ENCODE measurements at places on chromosomes 7 and 10.

DNA sequence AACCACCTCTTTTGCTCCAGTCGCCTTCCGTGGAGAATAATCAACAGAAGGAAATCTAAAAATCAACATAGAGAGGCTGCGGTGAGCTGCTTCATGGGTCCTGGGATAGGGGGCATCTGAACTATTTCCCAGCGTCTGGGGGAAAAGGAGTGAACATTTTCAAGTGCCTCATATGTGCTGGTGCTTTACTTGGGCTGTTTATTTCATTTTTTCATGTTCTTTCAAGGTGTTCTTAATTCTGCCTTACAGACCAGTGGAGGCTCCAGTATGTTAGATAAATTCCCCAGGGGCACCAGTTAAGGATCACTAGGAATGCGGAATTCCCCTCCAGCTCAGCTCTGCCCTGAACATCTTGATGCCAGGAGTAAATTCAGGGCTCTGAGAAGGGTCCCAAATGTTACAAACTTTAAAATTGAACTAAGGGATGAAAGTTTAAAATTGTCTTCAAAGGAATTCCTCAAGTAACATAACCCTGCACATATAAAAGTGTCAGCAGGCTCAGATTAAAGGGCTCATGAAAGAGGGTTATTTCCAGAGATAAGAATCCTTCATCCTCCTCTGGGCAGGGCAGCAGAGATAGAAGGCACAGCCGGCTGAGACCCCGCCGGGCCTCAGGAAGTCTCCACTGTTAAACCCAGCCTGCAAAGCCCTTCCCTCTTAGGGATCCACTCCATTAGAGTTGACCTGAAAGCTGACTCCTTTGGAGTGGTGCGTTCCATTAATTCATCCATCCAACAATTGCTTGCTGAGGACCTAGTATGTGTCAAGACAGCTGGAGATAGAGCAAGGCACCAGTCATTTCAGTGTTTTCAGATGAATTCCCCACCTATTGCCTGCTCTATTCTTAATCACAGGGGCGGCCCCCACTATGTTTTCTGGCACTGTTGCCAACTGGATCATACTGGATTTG, 345.8 kb downstream of the KCNMA1 start:
- DNase-seq: no peak

DNA sequence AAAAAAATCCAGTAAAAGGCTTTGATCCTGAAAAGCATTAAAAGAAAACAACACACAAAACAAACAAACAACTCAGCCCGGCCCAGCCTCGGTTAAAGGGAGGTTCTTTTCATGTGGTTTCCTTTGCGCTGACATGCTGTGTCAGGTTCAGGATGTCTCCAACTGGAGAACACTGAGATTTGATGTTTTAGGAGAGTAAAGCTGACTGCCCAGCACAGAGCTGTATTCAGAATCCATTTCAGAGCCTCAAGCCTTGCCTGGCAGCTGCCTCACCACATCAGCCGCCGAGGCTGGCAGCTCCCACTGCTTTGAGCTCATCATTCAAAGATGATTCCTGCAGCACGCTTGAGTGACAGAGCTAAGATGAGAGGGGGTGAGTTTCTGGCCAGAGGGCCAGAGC, 205.8 kb upstream of the LYZL1 start:
- no peak for DNase-seq

GRCh38 chr10:17009212-17009700, 120.4 kb downstream of the CUBN start:
- DNase-seq: no peak

- DNase-seq: no peak
These were observed 9.5 kb downstream of the EPHA1 start for GRCh38 chr7:143399151-143399550.

- DNase-seq: no peak
These were observed 46.9 kb downstream of the PRPF18 start for GRCh38 chr10:13633689-13634088.

DNA sequence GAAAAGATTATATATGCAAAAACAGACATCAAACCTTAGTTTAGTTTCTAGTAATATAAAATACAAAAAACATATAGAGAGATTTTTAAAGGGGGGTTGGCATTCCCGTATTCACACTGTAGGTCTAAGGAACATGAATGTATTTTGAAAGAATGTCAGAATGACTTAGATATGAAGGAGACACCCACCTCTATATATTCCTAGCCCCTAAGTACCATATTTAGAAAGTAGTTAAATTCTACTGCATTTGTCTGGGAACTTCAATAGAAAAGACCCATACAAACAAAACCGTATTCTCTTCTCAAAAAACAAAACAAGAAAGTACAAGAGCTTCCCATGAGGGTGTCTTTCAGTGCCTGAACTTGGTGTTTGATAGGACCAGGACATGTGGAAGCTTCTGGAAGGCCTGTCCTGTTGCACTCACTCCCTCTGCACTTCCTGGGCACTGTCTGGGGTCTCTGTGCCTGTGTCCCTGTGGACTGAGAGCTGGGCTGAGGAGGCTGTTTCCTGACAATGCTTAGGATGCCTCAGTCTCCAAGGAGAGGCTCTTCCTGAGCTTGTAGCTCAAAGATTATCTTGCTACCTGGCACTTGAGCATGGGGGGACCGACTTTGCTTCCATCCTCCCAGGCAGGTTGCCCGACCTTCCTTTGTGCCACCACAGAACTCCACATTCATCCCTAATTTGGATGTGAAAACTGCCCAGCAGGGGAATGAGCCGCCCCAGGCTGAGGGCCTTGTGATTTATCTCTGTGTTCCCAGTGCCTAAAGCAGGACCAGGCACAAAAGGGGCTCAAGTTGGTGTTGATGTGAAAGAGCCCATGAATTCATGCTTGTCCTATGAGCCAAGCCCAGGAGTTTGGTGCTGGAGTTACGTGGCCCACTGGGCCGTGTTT, 44.4 kb upstream of the KLF6 start:
- no peak for DNase-seq

GRCh38 chr7:128177768-128178550, 63.1 kb upstream of the LEP start:
- no peak for DNase-seq

DNA sequence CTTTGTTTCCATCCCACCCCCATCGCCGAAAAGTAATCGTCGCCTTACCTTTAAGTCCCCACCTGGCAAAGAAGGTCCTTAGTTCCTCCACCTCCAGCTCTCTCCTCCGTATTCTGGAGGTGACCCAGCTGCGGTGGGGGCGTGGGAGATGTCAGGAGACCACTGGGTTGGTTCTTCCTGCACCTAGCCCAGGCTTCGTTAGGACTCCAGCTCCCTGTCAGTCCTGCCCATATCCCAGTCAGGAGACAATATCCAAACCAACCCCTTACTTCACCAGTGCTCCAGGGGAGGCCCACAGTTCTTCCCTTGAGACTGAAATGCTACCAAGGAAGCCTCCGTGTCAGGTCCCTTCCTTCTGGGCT, 693 bp downstream of the ADIRF start:
- DNase-seq: no peak

DNA sequence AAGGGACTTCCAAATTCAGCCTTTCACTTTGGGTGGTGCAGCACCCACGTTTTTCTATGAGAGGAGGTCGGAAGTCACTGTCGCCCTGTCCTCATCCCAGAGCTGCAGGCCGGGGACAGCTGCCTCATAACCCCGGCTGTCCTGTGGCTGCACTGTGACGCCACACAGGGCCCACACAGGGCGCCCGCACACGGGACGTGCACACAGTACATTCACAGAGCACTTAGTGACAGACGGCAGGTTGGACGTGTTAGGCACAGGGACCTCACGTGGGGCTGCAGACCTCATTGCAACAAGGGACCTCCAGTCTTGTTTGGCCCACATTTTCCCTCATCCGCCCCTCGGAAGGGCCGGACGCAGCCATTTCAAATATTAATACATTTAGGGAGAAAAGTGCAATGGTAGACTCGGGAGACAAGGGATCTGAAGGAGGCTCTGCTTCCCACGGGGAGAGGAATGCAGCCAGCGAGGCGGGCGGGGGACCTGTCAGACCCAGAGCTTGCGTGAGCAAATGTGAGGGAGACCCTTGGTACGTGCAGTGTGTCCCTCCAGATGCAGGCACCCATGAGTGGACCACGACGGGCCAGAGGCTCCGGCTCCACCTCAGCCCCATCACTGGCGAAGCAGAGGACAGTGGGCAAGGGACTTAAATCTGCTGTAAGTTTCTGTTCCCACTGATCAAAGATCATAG, 86.7 kb downstream of the VOPP1 start:
- DNase-seq: no peak

DNA sequence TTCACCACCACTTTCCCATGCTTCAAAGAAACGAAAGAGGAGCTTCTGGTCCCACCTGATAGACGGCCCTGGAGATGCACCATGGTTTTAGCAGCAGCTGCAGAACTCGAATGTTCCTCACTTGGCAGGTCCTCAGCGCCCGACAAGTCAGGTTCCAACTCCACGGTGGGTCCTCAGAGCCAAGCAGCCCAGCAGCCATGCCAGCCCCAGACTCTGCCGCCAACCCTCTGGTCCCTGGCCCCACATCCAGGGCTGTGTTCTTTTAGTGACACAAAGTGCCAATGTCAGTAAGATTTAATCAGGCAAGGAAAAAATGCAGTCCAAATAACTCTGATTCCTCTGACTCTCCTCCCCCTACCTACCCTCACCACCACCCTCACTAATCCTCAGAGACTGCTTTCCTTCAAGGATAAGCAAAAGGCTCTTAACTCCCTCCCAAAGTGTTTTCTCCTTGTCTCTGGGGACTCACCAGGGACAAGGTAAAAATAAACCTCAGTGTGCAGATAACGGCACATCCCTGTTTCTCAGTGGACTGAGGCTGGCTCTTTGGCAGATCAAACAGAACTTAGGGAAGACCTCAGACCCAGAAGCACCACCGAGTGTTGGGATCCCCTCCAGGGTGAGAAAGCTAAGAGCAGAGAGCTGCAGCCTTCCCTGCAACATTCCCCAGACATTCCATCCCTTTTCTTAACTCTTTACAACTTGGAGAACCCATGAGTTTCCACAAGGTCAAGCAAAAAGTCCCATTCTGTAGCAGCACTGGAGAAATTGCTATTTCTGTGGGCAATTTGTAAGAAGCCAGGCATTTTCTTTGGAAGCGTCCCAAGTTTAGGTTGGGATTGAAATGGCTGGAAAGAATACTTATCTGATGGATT, 358.9 kb downstream of the FRMD4A start:
- DNase-seq: no peak

All from stimulated activated CD4-positive, alpha-beta T cell treated with anti-CD3 and anti-CD28 coated beads, Interleukin-1b, Interleukin-23, amount 100 ng/mL, for 4 hours (primary cell).